ENCODE measurements at places on chromosomes 2 and 18.

GRCh38 chr18:48488388-48488850 lies 50.4 kb upstream of the CTIF start:
- no peak overlapping the region for H3K4me3 ChIP-seq
- H3K27me3 ChIP-seq = no peaks in the 10 kb centered on the region
- H3K27ac ChIP-seq = no peak overlapping the region
- DNase-seq = peak; percentile 20

DNA sequence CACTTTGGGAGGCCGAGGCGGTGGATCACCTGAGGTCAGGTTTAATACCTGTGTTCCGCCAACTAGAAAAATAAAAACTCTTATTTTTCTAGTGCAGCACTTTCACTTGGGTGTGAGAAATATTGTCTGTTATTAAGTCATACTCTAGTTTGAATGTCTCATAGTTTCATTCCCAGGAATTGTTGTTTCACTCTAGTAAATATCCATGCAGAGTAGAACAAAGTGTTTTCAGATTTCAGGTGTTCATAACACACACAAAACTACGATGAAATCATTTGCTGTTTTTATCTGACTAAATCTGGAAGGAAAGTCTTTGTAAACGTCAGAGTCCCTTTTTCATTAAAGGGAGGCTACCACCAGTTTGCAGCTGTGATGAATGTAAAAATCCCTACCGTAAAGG lies 4.0 kb downstream of the FAM117B start:
- DNase-seq = no peak
- no peak overlapping the region for H3K27ac ChIP-seq
- H3K36me3 ChIP-seq = no peaks in the 10 kb centered on the region

DNA sequence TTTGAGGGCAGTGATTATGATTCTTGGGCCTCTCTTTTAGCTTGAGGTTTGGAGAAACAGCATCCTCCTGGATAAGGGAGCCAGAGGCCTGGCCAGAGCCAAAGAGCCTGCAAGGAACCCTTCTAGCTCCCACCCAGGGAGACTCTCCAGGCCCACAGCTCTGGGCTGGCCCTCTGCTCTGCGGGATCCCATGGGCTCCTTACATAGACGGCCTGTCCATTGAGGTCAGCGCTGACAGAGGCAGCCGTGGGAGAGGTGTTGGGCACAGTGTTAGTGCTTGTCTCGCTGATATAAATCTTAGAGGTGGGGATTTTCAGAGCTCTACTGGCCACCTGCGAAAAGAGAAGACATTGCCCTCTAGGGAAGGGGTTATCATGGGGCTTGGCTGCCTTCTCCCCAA lies 67.2 kb downstream of the XDH start:
- H3K36me3 ChIP-seq = peaks cover 26% of the 10 kb centered on the region
- H3K4me3 ChIP-seq = no peak overlapping the region
- no peaks in the 10 kb centered on the region for H3K27me3 ChIP-seq

DNA sequence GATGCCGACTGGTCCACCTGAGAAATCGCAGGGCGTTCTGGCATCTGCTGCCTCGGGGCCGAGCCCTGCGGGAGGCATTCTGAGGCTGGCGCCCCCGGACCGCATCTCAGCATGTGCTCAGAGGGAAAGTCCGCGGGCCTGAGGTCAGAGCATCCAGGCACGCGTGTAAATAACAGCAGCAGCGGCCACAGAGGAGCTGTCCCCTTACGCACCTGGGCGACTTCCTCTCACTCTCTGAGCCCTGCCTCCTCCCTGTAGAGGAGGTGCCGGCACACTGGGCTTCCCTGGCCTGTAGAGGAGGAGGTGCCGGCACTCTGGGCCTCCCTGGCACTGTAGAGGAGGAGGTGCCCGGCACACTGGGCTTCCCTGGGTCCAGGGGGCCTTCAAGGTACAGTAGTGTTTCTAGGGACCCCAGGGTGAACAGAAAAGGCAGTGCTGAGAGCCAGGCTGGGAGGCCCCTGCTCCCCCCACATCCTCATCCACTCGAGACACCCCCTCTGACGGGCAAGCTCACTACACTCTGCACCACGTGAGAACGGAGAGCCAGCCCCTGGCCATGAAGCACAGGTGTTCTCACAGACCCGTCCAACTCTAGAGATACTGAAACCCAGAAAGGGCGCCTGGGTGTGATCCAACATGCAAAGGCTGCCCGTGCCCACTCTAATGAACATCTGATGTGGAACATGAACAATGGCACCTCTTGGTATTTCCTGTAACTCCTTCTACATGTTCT lies 263.5 kb downstream of the HDAC4 start:
- no peak for DNase-seq
- no peaks in the 10 kb centered on the region for H3K4me1 ChIP-seq
- no peak overlapping the region for H3K27ac ChIP-seq
- H3K27me3 ChIP-seq = no peaks in the 10 kb centered on the region

- no peaks in the 10 kb centered on the region for H3K27me3 ChIP-seq
- no peak overlapping the region for H3K4me3 ChIP-seq
- no peaks in the 10 kb centered on the region for H3K4me1 ChIP-seq
These were observed 254.8 kb downstream of the GLI2 start for GRCh38 chr2:120990451-120990871.

- H3K36me3 ChIP-seq = no peaks in the 10 kb centered on the region
- DNase-seq = peak; percentile 76
- no peaks in the 10 kb centered on the region for H3K27me3 ChIP-seq
- peak within 1 kb of the TSS; percentile 90 for H3K4me3 ChIP-seq
- H3K4me1 ChIP-seq = peaks cover 11% of the 10 kb centered on the region
- H3K27ac ChIP-seq = peak within 1 kb of the TSS; percentile 81
These were observed at the start of gene MYO1B for GRCh38 chr2:191245046-191245868. MYO1B (plus strand) TSS chr2:191245404; CDS start chr2:191276896, 31,492 bp downstream.

GRCh38 chr18:69177702-69178101 lies 223.0 kb upstream of the DOK6 start:
- H3K27ac ChIP-seq = no peak overlapping the region
- H3K4me3 ChIP-seq = no peak overlapping the region
- no peaks in the 10 kb centered on the region for H3K36me3 ChIP-seq

DNA sequence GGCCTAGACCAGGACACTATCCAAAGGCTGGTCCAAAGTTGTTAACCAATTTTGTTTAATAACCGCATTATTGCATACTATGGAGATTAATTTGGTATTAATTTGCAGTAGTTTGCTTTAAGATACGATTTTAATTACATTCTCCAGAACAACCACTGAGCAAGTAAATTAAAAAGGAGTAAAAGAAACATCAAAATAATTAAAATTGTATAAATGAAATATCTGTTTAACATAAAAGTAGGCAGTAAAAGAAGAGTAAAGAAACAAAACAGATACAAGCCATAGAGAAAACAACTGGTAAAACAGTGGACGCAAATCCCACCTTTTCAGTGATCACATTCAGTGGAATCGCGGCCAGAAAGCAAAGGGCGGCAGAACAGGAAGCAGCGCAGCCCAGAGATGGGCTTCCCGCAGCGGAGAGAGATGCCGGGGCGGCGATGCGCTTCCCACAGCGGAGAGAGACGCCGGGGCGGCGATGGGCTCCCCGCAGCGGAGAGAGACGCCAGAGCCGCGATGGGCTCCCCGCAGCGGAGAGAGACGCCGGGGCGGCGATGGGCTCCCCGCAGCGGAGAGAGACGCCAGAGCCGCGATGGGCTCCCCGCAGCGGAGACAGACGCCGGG lies 176.8 kb downstream of the RTP5 start:
- H3K4me1 ChIP-seq = no peaks in the 10 kb centered on the region
- no peak for DNase-seq
- H3K4me3 ChIP-seq = no peak overlapping the region
- H3K27me3 ChIP-seq = no peaks in the 10 kb centered on the region

DNA sequence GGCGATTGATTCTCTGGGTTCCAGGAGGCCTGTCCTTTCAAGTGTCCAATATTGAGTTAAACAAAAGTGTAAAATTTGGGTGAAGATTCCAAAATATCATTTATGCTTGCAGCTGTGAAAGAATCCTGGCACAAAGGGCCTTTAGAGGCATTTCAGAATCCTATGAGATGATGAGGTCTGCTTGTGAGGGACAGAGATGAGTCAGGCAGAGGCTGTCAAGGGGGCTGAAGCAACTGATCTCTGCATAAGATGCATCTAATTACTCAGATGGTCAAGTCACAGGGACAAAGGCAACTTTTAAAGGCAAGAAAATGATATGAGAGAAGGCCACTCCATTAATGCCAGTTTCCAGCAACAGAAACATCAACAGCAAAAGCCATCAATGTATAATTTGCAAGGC lies 78.8 kb downstream of the FHOD3 start:
- H3K27me3 ChIP-seq = no peaks in the 10 kb centered on the region
- H3K4me1 ChIP-seq = no peaks in the 10 kb centered on the region
- no peak for DNase-seq
- no peaks in the 10 kb centered on the region for H3K36me3 ChIP-seq
- H3K27ac ChIP-seq = no peak overlapping the region

GRCh38 chr18:79899609-79900445 lies 51.6 kb downstream of the SLC66A2 start:
- H3K4me1 ChIP-seq = no peaks in the 10 kb centered on the region
- H3K36me3 ChIP-seq = no peaks in the 10 kb centered on the region
- no peaks in the 10 kb centered on the region for H3K27me3 ChIP-seq
- H3K4me3 ChIP-seq = no peak overlapping the region
- DNase-seq = no peak

DNA sequence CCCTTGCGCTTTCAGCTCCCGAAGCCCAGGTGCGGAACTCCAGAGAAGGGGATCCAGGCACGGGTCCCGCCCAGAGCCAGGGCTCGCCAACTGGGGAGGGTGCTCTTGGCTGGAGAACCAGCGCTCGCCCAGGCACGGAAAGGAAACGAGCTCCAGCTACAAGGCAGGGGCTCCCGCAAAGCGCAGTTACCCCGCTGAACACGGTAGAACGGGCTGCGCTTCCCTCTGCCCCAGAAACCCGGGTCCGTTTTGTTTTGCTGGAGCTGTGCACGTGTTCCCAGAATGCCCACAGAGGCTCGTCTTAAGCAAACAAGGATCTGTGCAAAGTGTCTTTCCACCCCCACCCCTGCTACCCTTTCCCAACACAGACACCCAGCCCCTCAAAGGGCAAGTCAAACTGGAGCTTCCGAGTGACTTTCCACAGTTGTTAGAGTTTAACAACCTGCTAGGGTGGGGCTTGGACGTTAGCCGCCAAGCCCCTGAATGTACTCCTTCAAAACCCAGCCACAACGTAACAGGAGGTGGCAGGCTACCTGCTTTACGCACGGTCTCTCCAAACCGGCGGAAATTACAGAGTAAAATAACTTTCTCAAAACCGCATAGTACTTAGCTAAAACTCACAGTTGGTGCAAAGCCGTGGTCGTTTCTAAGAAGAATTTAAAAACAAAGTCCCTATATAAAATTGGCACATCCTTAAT lies 775 bp downstream of the RNF125 start:
- DNase-seq = peak; percentile 84
- peak overlapping the region; percentile 88 for H3K27ac ChIP-seq
- H3K4me1 ChIP-seq = no peaks in the 10 kb centered on the region
- H3K36me3 ChIP-seq = no peaks in the 10 kb centered on the region
- no peaks in the 10 kb centered on the region for H3K27me3 ChIP-seq

GRCh38 chr2:68052717-68053422 lies 9.9 kb downstream of the C1D start:
- H3K27me3 ChIP-seq = no peaks in the 10 kb centered on the region
- H3K27ac ChIP-seq = no peak overlapping the region
- DNase-seq = no peak
- H3K36me3 ChIP-seq = no peaks in the 10 kb centered on the region
- no peaks in the 10 kb centered on the region for H3K4me1 ChIP-seq
- H3K4me3 ChIP-seq = no peak overlapping the region

- H3K27me3 ChIP-seq = no peaks in the 10 kb centered on the region
- DNase-seq = no peak
- H3K27ac ChIP-seq = no peak overlapping the region
- no peak overlapping the region for H3K4me3 ChIP-seq
- no peaks in the 10 kb centered on the region for H3K4me1 ChIP-seq
- H3K36me3 ChIP-seq = no peaks in the 10 kb centered on the region
These were observed 220.9 kb upstream of the EPHA4 start for GRCh38 chr2:221792971-221793521.

DNA sequence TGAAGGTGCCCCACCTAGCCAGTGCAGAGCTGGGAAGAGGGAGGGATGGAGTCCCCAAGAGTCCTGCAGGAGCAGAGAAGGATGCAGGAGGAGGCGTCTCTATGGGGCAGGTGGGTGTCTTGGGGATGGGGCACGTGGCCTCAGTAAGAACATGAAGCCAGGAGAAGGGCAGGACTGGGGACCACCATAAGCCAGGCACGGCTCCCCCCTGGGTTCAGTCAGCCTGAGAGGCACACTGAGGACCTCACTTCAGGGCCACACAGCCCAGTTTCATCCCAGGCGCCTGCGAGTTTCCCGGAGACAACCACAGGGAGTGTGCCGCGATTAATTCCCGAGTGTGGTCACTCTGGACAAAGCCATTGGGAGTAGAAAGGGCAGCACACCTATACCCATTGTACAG lies 120.3 kb downstream of the GYPC start:
- peaks cover 3% of the 10 kb centered on the region for H3K4me1 ChIP-seq
- peak overlapping the region; percentile 42 for H3K4me3 ChIP-seq
- no peaks in the 10 kb centered on the region for H3K36me3 ChIP-seq
- H3K27me3 ChIP-seq = no peaks in the 10 kb centered on the region
- no peak for DNase-seq
- no peak overlapping the region for H3K27ac ChIP-seq

DNA sequence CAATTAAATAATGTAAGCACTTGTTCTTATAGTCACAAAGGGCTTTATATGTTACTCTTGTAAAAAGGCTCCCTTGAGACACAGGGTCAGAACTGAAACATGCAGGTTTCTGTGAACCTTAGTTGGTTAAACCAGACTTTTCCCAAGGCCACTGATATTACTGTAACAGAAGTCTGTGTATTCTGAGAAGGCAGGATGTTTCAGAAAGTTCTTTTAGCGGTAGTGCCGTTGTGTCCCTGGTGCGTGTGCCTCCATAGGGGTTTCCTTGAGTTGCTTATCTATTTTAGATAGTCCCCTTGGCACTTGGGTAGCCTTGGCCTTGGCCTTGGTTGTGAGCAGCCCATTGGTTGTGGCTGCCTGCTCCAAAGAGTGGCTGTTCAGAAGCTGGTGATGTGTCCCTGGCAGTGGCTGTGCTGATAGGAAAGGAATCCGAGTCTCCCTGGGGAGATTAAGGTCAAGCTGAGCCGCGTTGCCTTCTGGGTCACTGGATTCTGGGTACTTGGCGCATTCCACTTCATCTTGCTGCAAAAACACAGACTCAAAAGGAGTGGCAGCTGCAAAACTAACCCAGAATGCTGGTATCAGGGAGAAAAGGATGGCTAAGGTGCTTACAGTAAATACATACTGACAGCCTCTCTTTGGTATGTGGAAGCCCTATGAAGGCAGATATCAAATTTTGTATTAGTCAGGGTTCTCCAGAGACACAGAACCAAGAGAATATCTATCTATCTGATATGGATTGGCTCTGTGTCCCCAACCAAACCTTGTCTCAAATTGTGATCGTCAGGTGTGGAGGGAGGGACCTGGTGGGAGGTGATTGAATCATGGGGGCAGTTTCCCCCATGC lies 69.7 kb downstream of the FHOD3 start:
- H3K36me3 ChIP-seq = no peaks in the 10 kb centered on the region
- no peak overlapping the region for H3K4me3 ChIP-seq
- H3K4me1 ChIP-seq = no peaks in the 10 kb centered on the region
- no peak for DNase-seq
- H3K27ac ChIP-seq = no peak overlapping the region
- H3K27me3 ChIP-seq = no peaks in the 10 kb centered on the region

- DNase-seq = no peak
- no peaks in the 10 kb centered on the region for H3K4me1 ChIP-seq
- H3K4me3 ChIP-seq = no peak overlapping the region
These were observed 5.6 kb upstream of the TNS1 start for GRCh38 chr2:218008060-218009040.

Data from Peyer's patch (tissue), 4 donors.